ENCODE measurements at places on chromosomes 7 and 10.

DNA sequence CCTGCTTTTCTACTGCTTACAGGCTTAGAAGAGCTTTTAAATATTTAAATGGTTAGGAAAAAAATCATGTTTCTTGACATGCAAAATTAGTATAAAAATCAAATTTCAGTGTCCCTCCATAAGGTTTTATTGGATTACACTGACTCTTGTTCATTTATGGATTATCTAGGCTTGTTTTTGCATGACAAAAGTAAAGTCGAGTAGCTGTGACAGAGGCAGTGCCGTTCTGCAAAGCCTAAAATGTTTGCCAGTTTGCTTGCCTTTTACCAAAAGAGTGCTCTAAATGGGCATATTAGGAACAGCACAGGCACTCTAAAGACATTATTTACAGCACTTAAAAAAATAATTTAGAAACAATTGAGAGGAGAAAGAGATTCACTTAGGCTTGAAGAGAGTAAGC lies 139.6 kb downstream of the TSPAN12 start:
- H3K36me3 ChIP-seq, result no peaks in the 10 kb centered on the region
- H3K27me3 ChIP-seq, result no peaks in the 10 kb centered on the region
- no peak for DNase-seq
- H3K4me1 ChIP-seq, result no peaks in the 10 kb centered on the region

DNA sequence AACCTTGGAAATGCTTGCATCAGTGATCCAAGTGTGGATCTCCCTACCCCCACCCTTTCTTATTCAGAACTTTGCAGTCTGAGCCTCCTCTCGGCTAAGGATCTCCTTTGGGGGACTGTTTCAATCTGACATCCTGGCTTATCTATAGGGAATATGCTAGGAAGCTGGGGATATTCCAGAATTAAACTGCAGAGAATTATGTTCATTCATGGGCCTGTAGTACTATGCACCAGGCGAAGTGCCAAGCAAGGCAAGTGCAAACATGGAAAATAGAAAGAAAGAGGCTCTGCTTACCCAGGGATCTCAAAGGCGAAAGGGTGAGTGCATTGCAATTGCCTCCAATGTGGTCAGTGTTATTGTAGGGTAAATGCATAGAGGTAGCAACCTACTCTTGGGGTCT lies 96.5 kb downstream of the CACNB2 start:
- no peaks in the 10 kb centered on the region for H3K36me3 ChIP-seq
- H3K4me1 ChIP-seq, result no peaks in the 10 kb centered on the region
- no peak overlapping the region for H3K27ac ChIP-seq
- no peaks in the 10 kb centered on the region for H3K27me3 ChIP-seq
- no peak overlapping the region for H3K4me3 ChIP-seq

- no peak overlapping the region for H3K4me3 ChIP-seq
- H3K27ac ChIP-seq, result no peak overlapping the region
- H3K4me1 ChIP-seq, result peaks cover 48% of the 10 kb centered on the region
- no peaks in the 10 kb centered on the region for H3K27me3 ChIP-seq
- H3K36me3 ChIP-seq, result no peaks in the 10 kb centered on the region
Observed at GRCh38 chr7:1058821-1059199, 14.5 kb downstream of the GPR146 start.

DNA sequence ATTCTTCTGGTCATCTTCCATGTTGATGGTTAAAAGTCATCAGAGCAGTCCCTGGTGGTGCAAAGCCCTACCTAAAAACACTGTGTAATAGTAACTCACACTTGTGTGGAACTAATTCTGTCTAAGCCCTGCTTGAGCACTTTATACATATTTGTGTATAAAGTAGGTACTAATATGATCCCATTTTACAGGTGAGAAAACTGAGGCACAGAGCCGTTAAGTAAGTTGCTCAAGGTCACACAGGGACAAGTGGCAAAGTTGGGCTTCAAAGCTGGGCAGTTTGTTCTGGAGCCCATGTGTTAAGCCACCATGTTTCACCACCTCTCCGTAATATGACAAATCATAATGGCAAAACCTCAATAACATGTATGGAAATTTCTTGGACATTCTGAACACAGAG lies 48.1 kb downstream of the BPGM start:
- H3K4me1 ChIP-seq, result peaks cover 3% of the 10 kb centered on the region
- H3K27me3 ChIP-seq, result no peaks in the 10 kb centered on the region
- H3K4me3 ChIP-seq, result no peak overlapping the region
- H3K36me3 ChIP-seq, result no peaks in the 10 kb centered on the region
- no peak overlapping the region for H3K27ac ChIP-seq

- DNase-seq, result no peak
- H3K4me1 ChIP-seq, result peaks cover 20% of the 10 kb centered on the region
- H3K27ac ChIP-seq, result no peak overlapping the region
- no peak overlapping the region for H3K4me3 ChIP-seq
- H3K27me3 ChIP-seq, result no peaks in the 10 kb centered on the region
- H3K36me3 ChIP-seq, result no peaks in the 10 kb centered on the region
Observed at GRCh38 chr10:14389981-14390590, 59.4 kb upstream of the FRMD4A start.

DNA sequence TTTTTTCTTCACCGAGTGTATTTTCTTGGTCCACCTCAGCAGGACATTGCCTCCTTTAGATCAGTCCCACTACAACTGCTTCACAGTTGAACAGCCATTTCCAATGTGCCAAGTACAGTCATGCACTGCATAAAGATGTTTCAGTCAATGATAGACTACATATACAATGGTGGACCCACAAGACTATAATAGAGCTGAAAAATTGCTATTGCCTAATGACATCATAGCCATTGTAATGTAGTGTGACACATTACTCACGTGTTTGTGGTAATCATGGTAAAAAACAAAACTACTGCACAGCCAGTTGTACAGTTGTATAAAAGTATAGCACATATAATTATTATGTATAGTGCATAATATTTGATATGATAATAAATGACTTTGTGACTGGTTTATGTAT lies 113.8 kb upstream of the HPS1 start:
- no peaks in the 10 kb centered on the region for H3K27me3 ChIP-seq
- no peaks in the 10 kb centered on the region for H3K4me1 ChIP-seq
- H3K36me3 ChIP-seq, result no peaks in the 10 kb centered on the region

DNA sequence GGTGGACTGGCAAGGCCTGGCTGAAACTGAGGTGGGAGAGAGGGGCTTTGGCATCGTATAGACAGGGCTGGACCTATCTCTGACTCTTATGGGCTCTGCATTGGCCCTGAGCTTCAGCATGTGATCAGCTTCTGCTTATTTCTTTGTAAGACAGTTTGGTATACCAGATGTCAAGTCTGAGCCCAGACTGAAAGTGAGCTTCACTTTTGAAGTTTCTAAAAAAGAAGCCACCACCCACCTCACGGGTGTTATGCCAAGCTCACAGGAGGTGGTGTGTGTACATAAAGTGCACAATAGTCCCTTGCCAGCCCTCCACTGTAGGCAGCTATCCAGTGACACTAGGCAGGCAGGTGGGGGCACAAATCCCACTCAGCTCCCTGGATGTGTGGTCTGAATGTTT lies 68.7 kb upstream of the SEPHS1 start:
- no peak overlapping the region for H3K27ac ChIP-seq
- no peak for DNase-seq
- no peaks in the 10 kb centered on the region for H3K27me3 ChIP-seq

- H3K27me3 ChIP-seq, result no peaks in the 10 kb centered on the region
- H3K27ac ChIP-seq, result no peak overlapping the region
Observed at GRCh38 chr10:116973946-116974455, 31.0 kb downstream of the SHTN1 start.

- no peaks in the 10 kb centered on the region for H3K27me3 ChIP-seq
- H3K27ac ChIP-seq, result no peak overlapping the region
- no peak overlapping the region for H3K4me3 ChIP-seq
- no peak for DNase-seq
- peaks cover 12% of the 10 kb centered on the region for H3K36me3 ChIP-seq
Observed at GRCh38 chr10:59856104-59856503, 50.3 kb downstream of the CCDC6 start.

- H3K27me3 ChIP-seq, result no peaks in the 10 kb centered on the region
- H3K4me3 ChIP-seq, result no peak overlapping the region
- H3K27ac ChIP-seq, result no peak overlapping the region
- DNase-seq, result no peak
Observed at GRCh38 chr10:13039761-13040160, 38.2 kb upstream of the CCDC3 start.

DNA sequence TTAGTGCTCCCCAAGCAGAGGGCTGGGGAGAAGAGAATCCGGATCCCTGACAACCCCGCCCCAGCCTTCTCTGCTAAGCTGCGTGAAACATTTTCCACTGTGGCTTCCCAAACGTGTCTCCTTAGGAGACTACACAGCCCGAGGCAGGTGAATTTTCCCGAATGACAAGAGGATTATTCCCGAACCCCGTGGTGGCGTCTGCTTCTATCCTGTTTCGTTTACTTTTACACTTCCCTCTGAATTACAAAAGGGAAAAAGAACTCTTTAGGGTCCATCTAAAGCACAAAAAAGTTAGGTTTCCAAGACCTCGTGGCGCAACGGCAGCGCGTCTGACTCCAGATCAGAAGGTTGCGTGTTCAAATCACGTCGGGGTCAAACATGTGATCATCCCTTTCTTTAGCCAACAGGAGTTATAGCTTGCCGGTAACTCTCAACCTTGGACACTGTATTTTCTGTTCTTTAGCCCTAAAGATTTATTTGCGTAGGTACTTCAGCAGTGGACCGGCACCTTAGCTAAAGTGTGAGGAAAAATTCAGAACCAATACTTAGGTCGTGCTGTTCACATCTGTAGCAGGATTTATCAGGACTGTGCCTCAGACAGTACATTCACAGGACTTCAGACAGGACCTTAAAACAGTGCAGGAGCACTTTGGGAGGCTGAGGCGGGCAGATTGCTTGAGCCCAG lies 3.2 kb upstream of the ZNF789 start:
- H3K4me1 ChIP-seq, result peaks cover 46% of the 10 kb centered on the region
- H3K27ac ChIP-seq, result no peak overlapping the region
- H3K36me3 ChIP-seq, result no peaks in the 10 kb centered on the region
- H3K4me3 ChIP-seq, result no peak overlapping the region
- H3K27me3 ChIP-seq, result no peaks in the 10 kb centered on the region
- DNase-seq, result no peak

DNA sequence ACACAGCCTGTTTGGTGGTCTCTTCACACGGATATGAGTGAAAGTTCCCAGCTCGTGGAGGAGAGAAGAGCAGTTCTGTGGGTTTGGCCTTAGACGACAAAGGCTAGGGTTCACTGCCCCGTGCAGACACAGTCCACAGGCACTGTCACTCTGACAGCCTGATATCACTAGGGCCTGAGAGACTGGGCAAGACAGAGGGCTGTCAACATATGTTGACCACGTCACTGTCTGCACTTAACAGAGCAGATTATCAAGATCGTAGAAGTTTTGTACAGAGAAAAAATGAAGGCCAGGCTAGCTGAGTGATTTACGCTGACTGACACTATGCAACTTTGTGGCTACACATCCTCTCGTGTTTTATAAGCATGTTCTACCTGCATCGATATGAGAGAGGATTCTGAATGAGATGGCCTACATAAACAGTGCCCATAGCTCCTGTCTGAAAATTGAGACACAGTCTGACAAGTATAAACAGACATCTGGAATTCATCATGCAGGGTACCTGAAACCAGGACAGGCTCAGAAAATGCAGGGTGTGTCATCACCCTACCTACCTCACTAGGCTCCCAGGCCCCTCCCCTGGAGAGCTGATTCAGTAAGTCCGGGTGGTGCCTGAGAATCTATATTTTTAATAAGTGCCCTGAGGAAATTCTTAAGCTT lies 120.0 kb downstream of the SGMS1 start:
- H3K27me3 ChIP-seq, result no peaks in the 10 kb centered on the region
- H3K36me3 ChIP-seq, result no peaks in the 10 kb centered on the region
- H3K4me3 ChIP-seq, result no peak overlapping the region
- no peak overlapping the region for H3K27ac ChIP-seq
- H3K4me1 ChIP-seq, result peaks cover 31% of the 10 kb centered on the region
